ENCODE measurements at places on chromosomes 1 and 21.

- DNase-seq: no peak
- H3K36me3 ChIP-seq: no peaks in the 10 kb centered on the region
- H3K27me3 ChIP-seq: no peaks in the 10 kb centered on the region
Measured at GRCh38 chr1:202056644-202057334, 46.4 kb downstream of the ELF3 start.

DNA sequence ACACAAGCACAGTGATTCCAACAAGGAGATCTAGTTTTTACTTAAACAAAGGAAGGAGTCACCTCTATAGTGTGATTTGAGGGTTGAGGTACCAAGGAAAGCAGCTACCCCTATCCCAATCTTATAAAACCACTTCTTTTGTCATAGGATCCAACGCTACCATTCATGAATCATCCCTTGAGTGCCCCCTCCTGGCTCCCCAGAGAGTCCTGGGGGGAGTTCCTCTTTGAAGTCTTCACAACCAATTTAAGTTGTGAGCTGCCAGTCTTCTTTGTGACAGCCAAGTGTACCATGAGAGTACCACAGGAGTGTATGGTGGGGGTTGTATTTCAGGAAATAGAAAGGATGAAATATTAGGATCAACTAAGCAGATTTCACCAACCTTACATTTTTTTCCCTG, 39.1 kb upstream of the NHLH2 start:
- H3K27me3 ChIP-seq: peaks cover 5% of the 10 kb centered on the region
- H3K36me3 ChIP-seq: no peaks in the 10 kb centered on the region
- no peak for DNase-seq

DNA sequence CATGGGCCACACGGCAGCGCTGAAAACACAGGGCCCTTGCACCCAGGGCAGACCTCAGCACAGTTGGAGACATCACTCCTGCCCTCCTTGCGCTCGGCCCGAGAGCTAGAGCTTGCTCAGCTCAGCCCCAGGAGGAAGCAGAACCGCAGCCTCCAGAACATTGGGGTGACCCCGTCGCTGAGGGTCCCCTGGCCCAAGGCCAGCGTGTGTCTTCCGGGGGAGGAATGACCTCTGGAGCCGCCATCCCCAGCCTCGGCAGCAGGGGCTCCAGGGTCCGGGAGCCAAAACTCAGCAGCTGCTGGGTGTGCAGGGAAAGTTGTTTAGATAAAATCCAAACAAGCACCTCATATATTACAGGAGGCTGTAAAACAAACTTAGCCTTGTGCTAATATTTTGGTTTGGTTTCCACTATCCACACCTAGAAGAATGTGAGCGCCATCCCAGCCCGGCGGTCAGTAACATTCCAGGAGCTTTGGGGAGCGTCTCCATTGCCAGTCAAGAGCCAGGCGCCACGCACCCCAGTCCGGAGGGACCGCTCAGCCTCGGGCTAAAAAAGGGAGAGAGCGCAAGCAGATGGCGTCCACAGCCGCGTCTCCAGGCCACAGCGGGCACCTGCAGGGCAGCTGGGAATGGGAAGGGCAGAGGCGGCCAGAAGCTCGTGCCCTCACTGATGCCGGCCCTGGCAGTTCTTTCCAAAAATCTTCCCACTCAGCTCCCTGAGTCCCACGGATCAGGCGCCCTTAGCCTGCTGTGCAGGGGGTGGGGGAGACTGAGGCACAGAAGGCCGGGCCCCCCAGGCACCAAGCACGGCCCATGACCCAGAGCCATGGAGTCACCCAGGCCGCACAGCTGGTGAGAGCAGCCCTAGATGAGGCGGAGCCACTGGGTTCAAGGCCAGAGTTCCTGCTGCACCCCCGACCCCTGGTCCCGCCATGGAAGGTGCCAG, 52.0 kb downstream of the SLX9 start:
- no peak overlapping the region for H3K27ac ChIP-seq
- H3K36me3 ChIP-seq: no peaks in the 10 kb centered on the region
- H3K4me1 ChIP-seq: no peaks in the 10 kb centered on the region
- no peak overlapping the region for H3K4me3 ChIP-seq
- no peaks in the 10 kb centered on the region for H3K27me3 ChIP-seq

DNA sequence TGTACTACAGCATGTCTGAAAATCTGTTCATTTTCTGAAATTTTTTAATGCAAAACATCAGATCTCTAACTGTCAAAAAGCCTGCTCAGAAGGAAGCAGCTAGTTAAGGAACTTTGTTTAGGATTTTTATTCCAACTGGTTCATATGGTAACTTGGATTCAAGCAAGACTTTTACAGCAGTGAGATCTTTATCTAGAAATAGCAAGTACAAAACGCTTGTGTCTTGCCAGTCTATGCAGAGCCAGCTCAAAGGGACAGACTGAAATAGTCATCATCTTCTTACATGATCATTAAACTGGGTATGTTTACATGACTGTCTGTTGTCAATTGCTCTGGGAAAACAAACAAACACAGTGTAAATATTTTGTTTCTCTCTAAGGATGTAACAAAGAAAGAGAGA, 37.6 kb downstream of the DDAH1 start:
- H3K4me3 ChIP-seq: no peak overlapping the region
- no peak for DNase-seq
- H3K27me3 ChIP-seq: no peaks in the 10 kb centered on the region
- no peaks in the 10 kb centered on the region for H3K36me3 ChIP-seq

DNA sequence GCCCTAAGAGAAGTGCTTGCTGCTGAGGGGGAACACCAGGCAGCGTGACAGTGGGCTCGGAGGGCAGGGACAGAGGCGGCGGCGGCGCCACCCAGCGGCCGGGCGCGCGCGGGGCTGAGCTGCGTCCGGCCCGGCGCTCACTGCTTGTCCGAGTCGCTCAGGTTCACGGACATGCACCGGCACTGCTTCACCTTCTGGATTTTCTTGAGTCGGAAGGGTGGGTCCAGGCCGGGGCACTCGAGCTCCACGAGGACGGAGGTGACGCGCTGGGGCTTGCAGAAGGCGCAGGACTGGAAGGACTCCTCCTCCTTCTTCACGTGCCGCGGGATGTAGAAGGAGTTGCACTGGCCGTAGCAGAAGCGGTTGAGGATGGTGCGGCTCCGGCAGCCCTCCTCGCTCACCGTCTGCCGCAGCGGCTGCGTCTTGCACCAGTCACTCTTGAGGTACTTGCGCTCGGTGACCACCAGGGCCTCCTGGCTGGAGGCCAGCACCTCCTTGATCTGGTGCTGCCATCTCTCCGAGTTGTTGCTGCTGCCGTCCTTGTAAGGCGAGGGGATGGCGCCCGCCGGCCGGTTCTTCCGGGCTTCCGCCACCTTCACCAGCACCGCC, 119.0 kb downstream of the GREM2 start:
- H3K27me3 ChIP-seq: peaks cover 18% of the 10 kb centered on the region
- H3K27ac ChIP-seq: no peak overlapping the region
- no peak overlapping the region for H3K4me3 ChIP-seq
- H3K36me3 ChIP-seq: no peaks in the 10 kb centered on the region

- peaks cover 13% of the 10 kb centered on the region for H3K27me3 ChIP-seq
- H3K27ac ChIP-seq: peak overlapping the region; percentile 70
- H3K4me1 ChIP-seq: peaks cover 13% of the 10 kb centered on the region
- no peaks in the 10 kb centered on the region for H3K36me3 ChIP-seq
Measured at GRCh38 chr21:45017039-45017960, 57.1 kb upstream of the ADARB1 start.

- peaks cover 10% of the 10 kb centered on the region for H3K4me1 ChIP-seq
- no peaks in the 10 kb centered on the region for H3K27me3 ChIP-seq
- H3K27ac ChIP-seq: no peak overlapping the region
- H3K4me3 ChIP-seq: no peak overlapping the region
- no peaks in the 10 kb centered on the region for H3K36me3 ChIP-seq
- no peak for DNase-seq
Measured at GRCh38 chr21:39048064-39048463, 135.2 kb downstream of the PSMG1 start.
